ENCODE measurements at places on chromosomes 12 and 14.

GRCh38 chr14:91424813-91425530 is 7.4 kb upstream of the CCDC88C start:
- no peak for DNase-seq

DNA sequence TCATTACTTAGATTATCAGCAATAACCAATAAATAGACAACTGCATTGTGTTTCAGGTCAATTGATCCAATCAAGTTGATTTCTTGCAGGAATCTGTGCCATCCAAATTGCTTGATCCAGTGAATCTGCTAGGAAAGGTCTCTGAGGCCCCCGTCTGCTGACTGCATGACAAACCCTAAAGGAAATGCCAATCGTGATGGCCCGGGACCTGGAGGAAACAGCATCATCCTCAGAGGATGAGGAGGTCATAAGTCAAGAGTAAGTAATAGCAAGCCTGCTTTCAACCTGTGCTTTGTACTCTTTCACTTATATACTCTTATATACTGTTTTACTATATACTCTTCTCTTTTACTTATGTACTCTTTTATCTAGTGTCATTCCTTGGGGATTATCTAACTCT is 1.9 kb downstream of the TTLL5 start:
- DNase-seq = no peak

DNA sequence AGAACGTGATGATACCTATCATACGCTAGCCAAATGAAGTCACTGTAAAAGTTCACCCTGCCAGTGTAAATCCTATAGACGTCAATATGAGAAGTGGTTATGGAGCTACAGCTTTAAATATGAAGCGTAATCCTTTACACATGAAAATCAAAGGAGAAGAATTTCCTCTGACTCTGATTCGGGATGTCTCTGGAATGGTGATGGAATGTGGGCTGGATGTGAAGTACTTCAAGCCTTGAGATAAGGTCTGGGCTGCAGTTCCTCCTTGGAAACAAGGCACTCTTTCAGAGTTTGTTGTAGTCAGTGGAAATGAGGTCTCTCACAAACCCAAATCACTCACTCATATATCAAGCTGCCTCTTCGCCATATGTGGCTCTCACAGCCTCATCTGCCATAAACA is 53.1 kb upstream of the NAP1L1 start:
- no peak for DNase-seq

DNA sequence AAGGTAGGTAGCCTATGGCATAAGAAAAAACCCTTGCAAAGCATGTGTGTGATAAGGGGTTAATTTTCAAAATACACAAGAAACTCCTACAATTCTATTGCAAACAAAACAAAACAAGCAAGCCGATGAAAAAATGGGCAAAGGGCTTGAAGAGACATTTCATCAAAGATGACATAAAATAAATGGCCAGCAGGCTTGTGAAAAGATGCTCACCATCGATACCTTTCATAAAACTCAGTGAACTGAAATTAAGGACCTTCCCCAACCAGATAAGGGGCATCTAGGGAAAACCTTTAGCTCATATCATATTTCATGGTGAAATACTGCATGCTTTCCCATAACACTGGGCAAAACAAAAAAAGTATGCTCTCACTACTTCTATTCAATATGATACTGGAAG is 131.2 kb downstream of the PPM1H start:
- DNase-seq = no peak

- no peak for DNase-seq
These were observed 473.5 kb downstream of the PRKD1 start for GRCh38 chr14:29454026-29454693.

DNA sequence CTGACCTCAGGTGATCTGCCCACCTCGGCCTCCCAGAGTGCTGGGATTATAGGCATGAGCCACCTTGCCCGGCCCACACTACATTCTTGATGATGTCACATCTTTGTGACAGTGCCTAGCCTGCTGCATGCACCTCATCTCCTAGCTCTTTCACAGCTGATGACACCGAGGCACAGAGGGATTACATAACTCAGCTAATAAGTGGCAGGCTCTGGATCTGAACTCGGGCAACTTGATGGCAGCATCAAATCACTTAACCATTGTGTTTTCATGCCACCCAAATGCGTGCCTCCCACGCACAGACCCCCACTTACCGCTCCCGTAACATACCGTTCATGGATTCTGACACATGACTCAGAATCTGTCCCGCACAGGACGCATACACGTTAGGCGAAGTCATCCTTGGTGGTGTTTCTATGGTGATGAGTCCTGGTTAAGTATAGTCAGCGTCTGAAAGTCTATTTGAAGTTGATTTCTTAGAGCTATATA is 7.4 kb downstream of the TMEM120B start:
- DNase-seq = peak; percentile 14

DNA sequence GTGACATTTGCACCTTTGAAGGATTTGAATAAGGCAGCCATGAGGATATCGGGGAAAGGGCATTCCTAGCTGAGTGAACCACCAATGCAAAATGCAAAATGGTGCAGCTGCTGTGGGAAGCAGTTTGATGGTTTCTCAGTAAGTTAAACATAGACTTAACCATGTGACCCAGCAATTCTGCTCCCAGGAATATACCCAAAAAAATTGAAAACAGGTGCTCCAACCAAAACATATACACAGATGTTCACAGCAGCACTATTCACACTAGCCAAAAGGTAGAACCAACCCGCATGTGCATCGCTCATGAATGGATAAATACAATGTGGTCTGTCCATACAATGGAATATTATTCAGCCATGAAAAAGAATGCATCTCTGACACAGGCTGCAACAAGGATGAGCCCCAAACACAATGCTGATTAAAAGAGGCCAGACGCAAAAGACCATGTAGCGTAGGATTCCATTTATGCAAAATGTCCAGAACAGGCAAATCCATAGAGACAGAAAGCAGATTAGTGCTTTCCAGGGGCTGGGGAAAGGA is 215.0 kb upstream of the MYL2 start:
- no peak for DNase-seq

- DNase-seq = peak; percentile 20
These were observed 54.0 kb upstream of the ELK3 start for GRCh38 chr12:96140174-96140573.

DNA sequence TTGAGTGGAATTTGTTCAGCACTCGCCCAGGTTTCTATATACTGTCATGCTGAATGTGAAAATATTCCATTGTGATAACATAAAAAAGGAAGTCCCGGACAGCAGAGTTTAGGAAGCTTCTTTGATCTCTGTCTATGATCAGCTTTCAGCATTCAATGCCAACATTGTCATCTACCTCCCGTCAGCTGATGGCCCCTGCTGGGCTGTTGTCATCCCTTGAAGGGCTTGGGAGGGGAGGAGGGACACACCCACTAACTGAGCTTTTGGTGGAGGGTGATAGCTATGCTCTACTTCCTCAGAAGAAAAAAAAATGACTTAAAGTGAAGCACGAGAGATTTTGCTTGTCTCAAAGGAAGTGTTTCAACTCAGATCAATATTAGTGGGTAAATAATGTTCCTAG is 4.7 kb upstream of the KRT77 start:
- DNase-seq = no peak

- no peak for DNase-seq
These were observed 55.2 kb downstream of the SLC25A21 start for GRCh38 chr14:37116933-37117849.

DNA sequence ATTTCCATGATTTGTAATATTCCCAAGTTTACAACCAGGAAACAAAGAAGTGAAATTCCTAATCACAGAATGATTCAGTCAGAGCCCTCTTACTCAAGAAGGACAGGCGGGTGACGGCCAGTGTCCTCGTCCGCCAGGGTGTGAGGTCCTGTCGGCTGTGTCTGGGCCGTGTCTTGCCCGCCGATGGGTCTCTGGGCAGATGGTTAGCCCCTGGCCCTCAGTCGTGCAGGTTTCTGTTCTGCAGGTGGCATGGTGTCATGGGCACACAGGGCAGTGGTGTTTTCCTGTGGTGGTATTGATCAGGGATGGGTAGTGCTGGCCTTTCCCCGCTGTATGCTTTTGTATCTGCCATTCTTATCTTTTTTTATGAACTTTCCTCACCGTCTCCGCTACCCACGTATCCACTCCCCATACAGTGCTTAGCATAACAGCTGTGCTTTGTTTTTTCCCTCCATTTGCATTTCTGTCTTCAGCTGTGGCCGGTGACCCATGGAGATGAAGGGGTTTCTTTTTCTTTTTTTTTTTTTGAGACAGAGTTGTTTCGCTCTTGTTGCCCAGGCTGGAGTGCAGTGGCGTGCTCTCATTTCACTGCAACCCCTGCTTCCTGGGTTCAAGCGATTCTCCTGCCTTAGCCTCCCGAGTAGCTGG is 100.7 kb downstream of the TSPAN9 start:
- no peak for DNase-seq
